Activated naive CD4-positive, alpha-beta T cell treated with anti-CD3 and anti-CD28 coated beads, Interleukin-2, amount 50 U/mL, for 72 hours (primary cell): ENCODE measurements at places on chromosomes 4 and X. TPM values are rescaled to one million over a fixed set of nuclear protein-coding genes. Genes with fewer than 3 reads are reported as not detected.

GRCh38 chr4:19971829-19972228, 279.9 kb upstream of the SLIT2 start:
- no peak for DNase-seq

GRCh38 chrX:47745416-47745815, 86.4 kb upstream of the UXT start:
- DNase-seq: no peak

GRCh38 chr4:173522951-173523395, 7.1 kb downstream of the HAND2 start:
- no peak for DNase-seq

DNA sequence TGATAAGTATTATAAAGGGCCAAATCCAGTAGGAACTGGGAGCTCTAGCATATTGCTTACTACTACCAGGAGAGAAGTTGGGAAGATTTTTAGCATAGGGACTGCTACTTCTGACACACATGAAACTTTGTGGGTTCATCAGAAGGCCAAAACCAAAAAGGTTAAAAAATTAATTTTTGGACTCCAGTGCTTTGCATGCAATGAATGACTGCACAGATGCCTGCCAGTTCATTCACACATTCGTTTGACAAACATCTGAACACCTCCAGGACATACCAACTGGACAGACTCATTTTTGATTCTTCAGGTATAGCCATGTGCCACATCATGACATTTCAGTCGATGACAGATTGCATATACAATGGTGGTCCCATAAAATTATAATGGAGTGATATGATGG, 79.8 kb downstream of the MID1IP1 start:
- DNase-seq: no peak

Gene CSAG1
- total RNA-seq: not detected
